ENCODE measurements at places on chromosomes 5 and 9.

GRCh38 chr5:163770625-163771024 lies 265.2 kb downstream of the MAT2B start:
- no peak for DNase-seq

- no peak for DNase-seq
Observed at GRCh38 chr9:33172256-33173238, 5.4 kb upstream of the B4GALT1 start.

- DNase-seq, result no peak
Observed at GRCh38 chr5:37838152-37838932, 1.5 kb downstream of the GDNF start.

GRCh38 chr5:79413112-79413511 lies 100.8 kb downstream of the HOMER1 start:
- DNase-seq, result no peak

- DNase-seq, result no peak
Observed at GRCh38 chr9:118336250-118336942, 632.2 kb downstream of the TLR4 start.

- DNase-seq, result no peak
Observed at GRCh38 chr9:116318468-116319374, 165.1 kb downstream of the PAPPA start.

DNA sequence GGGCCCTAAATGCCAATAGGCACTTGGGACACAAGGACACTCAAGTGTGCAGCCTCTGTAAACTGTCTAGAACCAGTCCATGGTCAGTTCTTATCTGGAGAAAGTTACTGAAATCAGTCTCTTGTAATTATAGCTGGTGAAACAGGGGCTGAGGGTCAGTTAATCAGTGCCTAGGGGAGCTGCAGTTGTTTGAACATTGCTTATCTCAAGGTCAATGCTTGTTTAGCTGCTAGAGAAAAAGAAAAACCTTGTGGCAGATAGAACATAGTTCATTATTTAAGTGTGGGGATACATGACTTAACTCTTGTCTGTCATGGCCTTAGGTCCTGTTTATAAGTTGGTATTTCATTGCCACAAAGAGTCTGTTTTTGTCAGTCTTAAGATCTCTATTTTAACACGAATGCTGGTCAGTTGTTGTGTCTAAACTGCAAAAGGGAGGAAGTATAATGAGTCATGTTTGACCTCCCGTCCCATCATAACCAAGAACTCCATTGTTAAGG lies 108.0 kb downstream of the STARD4 start:
- no peak for DNase-seq

- no peak for DNase-seq
Observed at GRCh38 chr5:104626122-104626521, 1063.5 kb upstream of the NUDT12 start.

- DNase-seq, result no peak
Observed at GRCh38 chr5:2373631-2374030, 377.8 kb downstream of the IRX2 start.

Data from stimulated activated CD8-positive, alpha-beta memory T cell treated with anti-CD3 and anti-CD28 coated beads, Interleukin-7, amount 100 ng/mL, for 48 hours (primary cell).